NB4 (cell line): ENCODE measurements at places on chromosomes 4 and X.

GRCh38 chrX:43562372-43562771 is 93.7 kb upstream of the MAOA start:
- DNase-seq: no peak

DNA sequence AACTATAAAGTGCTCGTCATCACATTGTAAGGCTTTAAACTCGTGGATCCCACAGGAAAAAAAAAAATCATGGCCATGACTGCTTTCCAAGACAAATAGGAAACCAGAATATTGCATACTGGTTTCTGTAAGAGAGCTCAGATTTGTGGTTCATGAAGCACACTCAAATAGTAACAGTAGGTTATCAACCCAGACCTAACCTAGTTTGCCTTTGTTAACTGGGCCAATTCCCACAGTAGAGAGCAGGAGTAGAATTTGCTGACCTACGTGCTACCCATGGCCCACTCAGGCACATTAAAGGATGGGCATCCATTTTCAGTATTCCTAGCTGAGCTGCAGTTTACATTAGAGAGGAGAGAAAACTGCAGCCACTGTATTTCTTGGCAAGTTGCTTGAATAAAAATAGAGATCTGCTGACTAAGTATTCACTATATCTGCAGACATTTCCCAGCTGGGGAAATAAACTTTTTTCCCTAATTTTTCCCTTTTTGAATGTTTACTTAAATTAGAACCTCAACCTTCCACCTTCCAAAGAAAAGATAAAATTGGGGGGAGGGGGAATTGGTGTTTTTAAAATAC is 218.5 kb downstream of the SPANXN3 start:
- DNase-seq: no peak

- peak; percentile 97 for DNase-seq
These were observed at the start of gene INTS6L for GRCh38 chrX:135520553-135521404. Gene INTS6L (plus strand): TSS chrX:135520660. CDS start chrX:135520993, 333 bp downstream.

DNA sequence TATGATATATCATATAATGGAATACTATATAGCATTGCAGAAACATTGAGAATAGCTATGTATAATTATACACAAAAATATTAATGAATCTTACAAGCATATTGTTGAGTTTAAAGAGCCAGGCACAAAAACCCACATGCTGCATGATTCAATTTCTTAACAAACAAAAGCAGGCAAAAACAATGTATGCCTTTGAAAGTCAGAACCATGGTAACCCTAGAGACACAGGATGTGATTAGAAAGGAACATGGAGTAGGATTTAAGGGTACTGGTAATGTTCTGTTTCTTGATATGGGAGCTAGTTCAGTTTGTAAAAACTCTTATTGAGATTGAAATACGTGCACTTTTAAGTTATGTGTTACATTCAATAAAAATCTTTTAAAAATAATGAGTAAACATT is 21.5 kb downstream of the CXCL8 start:
- DNase-seq: no peak

GRCh38 chrX:1545776-1546408 is 8.9 kb upstream of the P2RY8 start:
- no peak for DNase-seq

- no peak for DNase-seq
These were observed 778 bp downstream of the C1QTNF7 start for GRCh38 chr4:15428611-15429010.

GRCh38 chr4:123819362-123820035 is 422.9 kb downstream of the SPRY1 start:
- DNase-seq: no peak

DNA sequence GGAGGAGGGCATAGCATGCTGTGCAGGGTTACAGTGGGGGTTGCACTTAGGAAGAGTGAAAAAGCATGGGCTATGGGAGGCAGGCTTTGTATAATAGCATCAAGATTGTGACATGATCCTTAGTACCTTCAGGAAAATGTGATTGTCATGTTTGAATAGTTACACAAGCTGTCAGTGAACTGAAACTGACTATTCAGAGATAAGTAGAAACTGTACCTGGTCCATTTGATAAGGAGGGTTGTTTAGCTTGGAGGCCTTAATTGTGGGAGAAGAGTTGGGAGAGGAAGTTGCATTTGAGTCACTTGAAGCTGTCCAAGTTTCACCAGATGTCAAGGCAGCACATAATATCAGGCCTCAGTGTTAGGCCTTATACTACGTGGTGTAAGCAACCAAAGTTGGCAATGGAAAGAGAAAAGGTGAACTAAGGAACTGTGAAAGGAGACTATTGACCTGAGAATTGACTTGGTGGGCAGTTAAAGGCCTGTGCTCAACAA is 85.0 kb downstream of the TEX13C start:
- DNase-seq: no peak

- no peak for DNase-seq
These were observed 173.5 kb downstream of the NPFFR2 start for GRCh38 chr4:72205298-72205697.

DNA sequence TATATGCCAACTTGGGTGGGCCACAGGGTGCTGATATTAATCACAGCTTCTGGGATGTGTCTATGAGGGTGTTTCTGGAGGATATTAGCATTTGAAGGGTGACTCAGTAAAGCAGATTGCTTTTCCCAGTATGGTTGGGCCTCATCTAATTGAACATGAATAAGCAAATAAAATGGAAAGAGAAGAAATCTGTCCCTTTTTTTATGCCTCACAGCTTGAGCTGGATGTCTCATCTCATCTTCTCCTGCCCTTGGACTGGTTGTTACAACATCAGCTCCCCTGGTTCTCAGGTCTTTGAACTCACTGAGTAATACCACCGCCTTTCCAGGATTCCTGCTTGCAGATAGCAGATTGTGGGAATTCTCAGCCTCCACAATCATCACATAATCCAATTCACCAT is 1149.2 kb downstream of the PCDH18 start:
- DNase-seq: no peak

DNA sequence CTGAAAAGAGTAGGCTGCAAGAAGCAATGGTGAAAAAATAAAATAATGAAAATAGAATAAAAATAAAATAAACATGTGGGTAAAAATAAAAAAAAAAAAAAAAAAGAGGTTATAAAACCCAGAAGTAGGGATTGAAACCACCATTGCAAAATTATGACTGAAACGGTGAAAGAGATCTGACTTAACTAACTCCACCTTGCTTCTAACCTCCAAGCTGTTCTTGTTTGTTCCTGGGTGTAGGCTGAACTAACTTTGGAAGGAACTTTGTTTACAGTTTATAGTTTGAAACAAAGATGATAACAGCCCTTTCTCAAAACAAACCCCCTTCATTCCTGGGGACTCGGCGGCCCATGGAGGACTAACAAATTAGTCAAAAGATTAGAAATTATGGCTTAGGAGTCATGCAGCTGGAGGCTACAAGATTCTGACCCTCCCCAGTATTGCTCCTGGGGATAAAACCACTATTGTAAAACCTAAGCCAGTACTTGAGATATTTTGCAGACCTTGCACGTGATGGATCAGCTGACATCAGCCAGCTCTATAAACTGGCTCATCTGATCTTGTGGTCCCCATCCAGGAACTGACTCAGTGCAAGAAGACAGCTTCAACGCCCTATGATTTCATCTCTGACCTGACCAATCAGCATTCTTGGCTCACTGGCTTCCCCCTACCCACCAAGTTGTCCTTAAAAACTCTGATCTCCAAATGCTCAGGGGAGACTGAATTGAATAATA is 30.4 kb downstream of the DDX60L start:
- DNase-seq: peak; percentile 35

- no peak for DNase-seq
These were observed 65.3 kb downstream of the PDLIM5 start for GRCh38 chr4:94516999-94517398.

DNA sequence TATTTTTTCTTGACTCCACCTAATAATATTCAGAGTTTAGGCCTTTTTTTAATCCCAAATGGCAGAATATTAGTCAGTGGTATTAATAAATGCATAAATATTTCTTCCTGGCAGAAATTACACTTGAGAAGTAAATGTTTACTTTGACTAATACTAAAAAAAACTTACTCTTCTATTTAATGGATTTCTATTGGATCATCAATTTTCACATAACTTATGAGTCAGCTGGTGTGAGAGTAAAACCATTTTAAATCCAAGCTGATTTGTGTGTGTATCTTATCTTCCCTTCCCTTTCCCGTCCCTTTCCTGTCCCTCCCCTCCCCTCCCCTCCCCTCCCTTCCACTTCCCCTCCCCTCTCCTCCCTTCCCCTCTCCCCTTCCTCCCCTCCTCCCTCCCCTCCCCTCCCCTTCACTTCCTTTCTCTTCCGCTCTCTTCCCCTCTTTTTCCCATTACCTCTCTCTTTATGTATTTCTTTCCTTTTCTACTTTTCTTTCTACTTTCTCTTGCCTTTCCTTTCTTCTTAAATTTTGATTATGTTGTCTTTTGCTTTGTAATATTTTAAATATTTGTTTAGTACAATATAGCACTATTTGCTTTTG is 630.1 kb upstream of the EPHA5 start:
- DNase-seq: no peak

GRCh38 chrX:9644335-9644734 is 121.3 kb downstream of the GPR143 start:
- no peak for DNase-seq

- DNase-seq: no peak
These were observed 18.2 kb downstream of the MAGEA9 start for GRCh38 chrX:149799938-149800337.

- DNase-seq: no peak
These were observed 791 bp downstream of the SMIM20 start for GRCh38 chr4:25914670-25915352.

GRCh38 chr4:160265014-160265413 is 1162.1 kb downstream of the RAPGEF2 start:
- DNase-seq: no peak

GRCh38 chr4:5940470-5941203 is 47.8 kb upstream of the CRMP1 start:
- DNase-seq: peak; percentile 57

- no peak for DNase-seq
These were observed 2.9 kb downstream of the SEC24B start for GRCh38 chr4:109436504-109436903.

GRCh38 chr4:145153181-145153903 is 27.0 kb downstream of the OTUD4 start:
- DNase-seq: no peak

DNA sequence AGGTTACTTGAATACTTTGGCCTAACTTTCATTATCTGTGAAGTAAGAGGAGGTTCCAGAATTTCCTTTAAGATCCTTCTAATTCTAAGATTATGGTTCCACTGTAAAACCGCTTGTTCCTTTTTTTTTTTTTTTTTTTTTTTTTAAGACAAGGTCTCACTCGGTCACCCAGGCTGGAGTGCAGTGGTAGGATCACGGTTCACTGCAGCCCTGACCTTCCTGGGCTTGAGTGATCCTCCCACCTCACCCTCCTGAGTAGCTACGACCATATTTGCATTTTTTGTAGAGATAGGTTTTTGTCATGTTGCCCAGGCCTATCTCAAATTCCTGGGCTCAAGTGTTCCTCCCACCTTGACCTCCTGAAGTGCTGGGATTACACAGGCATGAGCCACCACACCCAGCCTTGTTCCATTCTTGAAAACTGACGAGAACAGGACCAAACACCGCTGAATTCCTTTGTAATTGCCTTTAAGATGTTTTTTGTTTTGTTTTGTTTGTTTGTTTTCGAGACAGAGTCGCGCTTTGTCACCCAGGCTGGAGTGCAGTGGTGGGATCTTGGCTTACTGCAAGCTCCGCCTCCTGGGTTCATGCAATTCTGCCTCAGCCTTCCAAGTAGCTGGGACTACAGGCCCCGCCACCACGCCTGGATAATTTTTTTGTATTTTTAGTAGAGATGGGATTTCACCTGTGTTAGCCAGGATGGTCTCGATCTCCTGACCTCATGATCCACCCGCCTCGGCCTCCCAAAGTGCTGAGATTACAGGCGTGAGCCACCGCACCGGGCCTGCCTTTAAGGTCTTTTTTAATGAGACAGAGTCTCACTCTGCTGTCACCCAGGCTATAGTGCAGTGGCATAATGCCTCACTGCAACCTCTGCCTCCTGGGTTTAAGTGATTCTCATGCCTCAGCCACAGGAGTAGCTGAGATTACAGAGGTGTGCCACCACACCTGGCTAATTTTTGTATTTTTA is 6.8 kb downstream of the PDS5A start:
- peak; percentile 23 for DNase-seq

DNA sequence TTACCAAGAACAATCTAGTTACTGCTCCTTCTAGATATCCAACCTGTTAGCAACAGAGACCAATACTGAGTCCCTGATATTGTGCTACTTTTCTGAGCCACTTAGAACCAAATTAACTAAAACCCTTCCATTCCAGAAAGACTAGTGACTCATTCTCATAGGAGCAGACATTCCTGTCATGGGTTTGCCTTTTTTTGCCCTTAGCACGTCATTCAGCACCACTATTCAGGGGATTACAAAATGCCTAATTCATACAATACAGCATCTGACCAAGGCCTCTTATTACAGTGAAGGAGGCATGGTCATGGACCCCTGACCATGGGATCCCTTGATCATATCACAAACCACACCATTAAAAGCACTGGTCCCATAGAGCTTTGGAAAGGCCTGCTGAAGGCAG is 123.8 kb upstream of the CXCL13 start:
- DNase-seq: no peak

DNA sequence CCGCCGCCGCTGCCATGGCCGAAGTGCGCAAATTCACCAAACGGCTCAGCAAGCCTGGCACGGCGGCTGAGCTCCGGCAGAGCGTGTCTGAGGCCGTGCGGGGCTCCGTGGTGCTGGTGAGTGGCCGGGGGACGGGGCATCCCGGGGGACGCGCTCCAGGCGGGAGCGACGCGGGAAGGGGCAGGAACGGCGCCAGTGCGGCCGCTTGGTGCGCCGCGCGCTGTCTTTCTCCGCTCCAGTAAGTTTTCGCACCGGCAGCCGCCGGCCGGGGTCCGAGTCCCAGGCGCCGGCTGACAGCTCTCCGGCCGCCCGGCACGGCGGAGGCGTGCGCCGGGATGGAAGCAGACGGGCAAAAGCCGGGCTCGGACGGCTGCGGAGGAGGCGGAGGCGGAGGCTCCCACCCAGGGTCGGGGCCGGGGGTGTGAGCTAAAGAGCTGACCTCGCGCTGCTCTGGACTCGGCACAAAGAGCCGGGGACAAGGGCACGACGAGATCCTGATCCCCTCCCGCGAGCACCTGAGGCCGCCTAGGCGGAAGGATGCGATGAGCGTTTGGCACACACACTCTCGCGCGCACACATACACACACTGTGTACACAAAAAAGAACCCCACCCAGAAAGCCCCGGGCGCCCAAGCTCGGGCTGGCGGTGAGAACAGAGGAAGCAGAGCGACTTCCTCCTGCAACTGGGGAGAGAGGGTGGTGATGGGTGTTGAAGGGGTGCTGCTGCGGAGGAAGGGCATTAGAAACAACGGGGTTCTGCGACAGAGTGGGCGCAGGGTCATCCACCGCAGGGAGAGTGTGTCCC is 545 bp downstream of the DOCK11 start:
- DNase-seq: peak; percentile 82

DNA sequence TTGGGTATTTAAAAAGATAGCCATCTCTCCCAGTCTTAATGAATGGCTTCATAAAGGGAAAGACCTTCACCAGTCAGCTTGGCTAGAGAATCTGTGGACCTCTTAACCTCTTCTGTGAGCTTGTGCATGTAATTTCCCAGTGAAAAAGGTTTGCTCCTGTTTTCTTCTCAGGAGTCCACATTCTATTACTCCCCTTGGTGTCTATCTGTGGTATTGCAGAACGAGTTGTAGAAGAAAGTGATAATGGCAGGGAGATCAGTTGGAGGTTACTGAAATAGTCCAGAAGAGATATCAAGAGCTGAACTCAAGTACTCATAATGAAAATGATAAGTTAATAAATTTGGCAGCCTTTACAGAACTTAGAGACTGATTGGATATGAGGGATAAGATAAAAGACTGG is 16.5 kb upstream of the VAMP7 start:
- DNase-seq: peak; percentile 21

- no peak for DNase-seq
These were observed 68.5 kb downstream of the SPINK2 start for GRCh38 chr4:56752985-56753384.
